Stimulated activated naive B cell treated with anti-CD40 and anti-IgM and Interleukin-4, amounts not matched to agents 10 μg/mL and 1 μg/mL and 100 μg/mL, for 72 hours (primary cell): ENCODE measurements at places on chromosomes 6 and 20.

DNA sequence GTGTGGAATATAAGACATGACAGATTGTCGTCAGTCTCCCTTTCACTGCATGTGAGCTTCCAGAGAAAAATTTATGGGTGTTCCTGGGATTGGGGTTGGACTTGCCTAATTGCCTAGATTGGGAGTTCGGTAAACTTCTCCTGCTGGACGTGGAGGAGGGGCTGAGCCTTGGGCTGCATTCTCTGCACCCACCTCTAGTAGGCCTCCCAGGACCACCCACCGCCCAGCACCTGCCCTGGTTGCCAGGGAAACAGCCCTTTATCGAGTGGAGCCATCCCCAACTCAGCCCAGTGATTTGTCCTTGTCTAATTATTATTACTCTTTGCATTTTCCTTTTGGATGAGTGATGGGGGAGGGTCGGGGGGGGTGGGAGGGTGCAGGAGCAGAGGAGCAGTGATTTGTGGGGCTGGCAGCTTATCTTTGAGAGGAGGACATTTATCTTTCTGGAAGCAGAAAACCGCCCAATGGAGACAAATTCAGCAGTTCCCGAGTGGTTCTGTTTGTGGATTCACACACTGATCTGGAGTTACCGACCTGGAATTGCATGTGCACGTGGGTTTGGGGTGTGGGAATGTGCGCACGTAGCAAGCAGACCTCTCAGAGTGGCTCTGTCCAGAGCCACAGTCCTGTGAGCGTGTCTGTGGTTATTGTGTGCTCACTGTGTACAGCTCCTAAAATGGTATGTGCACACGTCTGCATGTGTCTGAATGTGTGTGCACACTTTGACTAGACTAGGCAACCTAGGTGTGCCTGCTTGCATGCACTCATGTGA lies 104.5 kb downstream of the DHX35 start:
- no peak for DNase-seq
- no peak overlapping the region for H3K27ac ChIP-seq
- H3K4me1 ChIP-seq = no peaks in the 10 kb centered on the region
- H3K4me3 ChIP-seq = no peak overlapping the region
- peaks cover 52% of the 10 kb centered on the region for H3K27me3 ChIP-seq

- no peaks in the 10 kb centered on the region for H3K27me3 ChIP-seq
- H3K4me3 ChIP-seq = no peak overlapping the region
- DNase-seq = no peak
- no peak overlapping the region for H3K27ac ChIP-seq
Observed at GRCh38 chr6:4813055-4813454, 36.9 kb downstream of the CDYL start.

- H3K27me3 ChIP-seq = no peaks in the 10 kb centered on the region
- H3K4me3 ChIP-seq = no peak overlapping the region
- peaks cover 47% of the 10 kb centered on the region for H3K36me3 ChIP-seq
- no peak overlapping the region for H3K27ac ChIP-seq
Observed at GRCh38 chr20:32134026-32134425, 24.5 kb downstream of the TM9SF4 start.

DNA sequence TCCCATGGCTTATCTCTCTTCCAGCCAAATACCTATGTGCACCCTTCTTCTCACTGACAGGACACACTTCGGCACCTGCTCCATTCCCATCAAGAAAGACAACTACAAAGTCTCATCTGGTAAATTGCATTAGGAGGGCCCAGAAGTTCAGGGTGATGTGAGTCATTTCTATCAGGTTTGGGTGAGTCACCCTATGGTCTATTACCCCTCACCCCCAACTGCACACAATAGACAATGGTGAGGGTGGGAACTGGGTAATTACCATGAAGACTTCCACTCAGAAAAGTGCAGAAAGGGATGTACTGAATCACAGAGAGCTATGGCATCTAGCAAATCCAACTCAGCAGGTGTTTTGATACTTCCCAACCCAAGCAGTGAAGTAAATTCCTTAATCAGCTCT lies 54.8 kb downstream of the OPN5 start:
- H3K27me3 ChIP-seq = peaks cover 7% of the 10 kb centered on the region
- H3K4me1 ChIP-seq = no peaks in the 10 kb centered on the region
- no peak for DNase-seq
- H3K4me3 ChIP-seq = no peak overlapping the region
- H3K36me3 ChIP-seq = no peaks in the 10 kb centered on the region

- no peak overlapping the region for H3K27ac ChIP-seq
- no peaks in the 10 kb centered on the region for H3K27me3 ChIP-seq
- no peaks in the 10 kb centered on the region for H3K4me1 ChIP-seq
- no peaks in the 10 kb centered on the region for H3K36me3 ChIP-seq
Observed at GRCh38 chr6:165008971-165009370, 300.4 kb downstream of the C6orf118 start.

GRCh38 chr6:64084185-64084663 lies 448.6 kb downstream of the PHF3 start:
- no peak overlapping the region for H3K27ac ChIP-seq
- H3K27me3 ChIP-seq = no peaks in the 10 kb centered on the region
- no peak overlapping the region for H3K4me3 ChIP-seq
- H3K36me3 ChIP-seq = no peaks in the 10 kb centered on the region

DNA sequence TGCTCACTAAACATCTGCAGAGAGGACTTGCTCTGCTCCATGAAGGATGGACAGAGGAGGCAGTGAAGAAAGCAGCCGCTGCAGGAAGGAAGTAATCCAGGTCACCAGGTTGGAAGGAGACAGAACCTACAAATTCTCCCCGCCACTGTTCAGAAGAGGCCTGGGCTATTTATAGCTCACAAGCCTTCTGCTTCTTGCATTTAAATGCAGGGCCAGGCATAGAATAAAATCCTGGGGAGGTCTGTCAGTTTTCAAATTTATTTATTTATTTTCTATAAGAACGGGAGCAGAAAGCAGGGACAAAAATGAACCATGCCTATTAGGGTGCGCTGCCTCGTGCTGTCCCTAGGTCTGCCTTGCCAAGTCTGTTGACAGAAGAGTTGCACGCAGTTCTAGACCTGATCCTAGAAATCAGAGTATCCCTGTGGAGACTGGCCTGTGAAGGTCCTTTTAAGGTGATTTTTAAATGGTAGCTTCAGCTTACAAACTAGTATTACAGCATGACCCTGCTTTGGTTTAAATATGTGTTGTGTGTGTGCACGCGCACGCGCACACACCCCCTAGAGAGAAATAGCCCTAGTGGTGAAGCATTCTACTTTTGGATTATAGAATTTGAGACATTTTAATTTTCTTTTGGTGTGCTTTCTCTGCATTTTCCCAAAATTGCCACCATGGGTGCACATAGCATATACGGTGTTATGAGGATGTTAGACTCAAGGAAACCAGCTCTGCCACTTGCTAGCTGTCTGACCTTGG lies 19.5 kb downstream of the RIMS4 start:
- H3K27ac ChIP-seq = no peak overlapping the region
- no peak for DNase-seq

DNA sequence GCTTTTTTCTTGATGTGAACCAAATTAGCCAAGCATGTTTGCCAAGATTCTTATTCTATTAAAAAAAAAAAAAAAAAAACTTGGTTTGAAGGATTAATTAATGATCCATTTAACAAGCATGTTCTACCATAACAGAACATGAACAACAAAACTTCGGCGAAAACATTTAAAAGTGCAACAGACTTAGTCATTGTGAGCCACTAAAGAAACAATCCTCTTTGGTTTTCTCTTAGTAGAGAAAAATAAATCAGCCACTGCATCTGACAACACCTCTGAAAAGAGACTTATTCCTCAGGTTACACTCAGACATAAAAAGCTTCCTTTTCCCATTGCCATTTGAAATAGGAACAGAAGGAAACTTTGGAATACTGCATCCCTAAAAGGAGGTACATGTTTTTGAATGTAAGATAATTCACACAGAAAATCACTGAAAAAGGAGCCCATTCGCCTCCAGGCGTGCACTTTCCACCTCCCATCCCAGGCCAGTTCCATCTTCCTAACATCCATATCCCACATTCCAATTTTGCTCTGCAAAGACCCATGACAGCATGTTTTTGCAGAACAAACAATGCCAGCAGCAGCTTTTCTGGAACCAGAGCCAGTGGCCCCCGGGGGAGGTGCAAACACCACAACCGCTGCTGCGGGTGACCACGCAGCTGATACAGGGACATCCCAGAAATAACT lies 79.5 kb downstream of the ZMYND8 start:
- no peak overlapping the region for H3K4me3 ChIP-seq
- no peak for DNase-seq
- H3K27me3 ChIP-seq = no peaks in the 10 kb centered on the region
- peak overlapping the region; percentile 59 for H3K27ac ChIP-seq
- H3K36me3 ChIP-seq = peaks cover 72% of the 10 kb centered on the region
- peaks cover 39% of the 10 kb centered on the region for H3K4me1 ChIP-seq

DNA sequence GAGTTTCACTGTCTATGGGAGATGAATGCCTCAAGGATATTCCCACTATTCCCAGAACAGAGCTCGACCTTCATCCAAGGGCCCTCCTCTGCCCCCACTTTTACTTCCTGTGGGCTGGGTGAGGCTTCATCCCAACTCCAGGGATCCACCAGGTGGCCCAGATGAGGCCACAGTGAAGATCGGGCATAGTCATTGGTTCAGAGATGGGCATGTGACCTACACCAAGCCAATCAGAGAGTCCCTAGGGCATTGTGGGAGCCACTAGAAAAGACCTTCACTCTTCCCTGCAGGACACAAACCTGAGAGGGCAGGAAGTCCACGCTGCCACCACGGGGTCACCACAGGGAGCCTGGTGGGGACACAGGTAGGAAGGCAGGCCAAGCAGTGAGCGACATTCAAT lies 72.9 kb upstream of the SLC22A16 start:
- H3K27ac ChIP-seq = no peak overlapping the region
- DNase-seq = no peak
- H3K27me3 ChIP-seq = peaks cover 12% of the 10 kb centered on the region
- H3K36me3 ChIP-seq = peaks cover 4% of the 10 kb centered on the region
- no peak overlapping the region for H3K4me3 ChIP-seq
- H3K4me1 ChIP-seq = peaks cover 11% of the 10 kb centered on the region

GRCh38 chr6:91926361-91926760 lies 1339.5 kb upstream of the MAP3K7 start:
- no peak for DNase-seq
- no peaks in the 10 kb centered on the region for H3K27me3 ChIP-seq
- H3K4me3 ChIP-seq = no peak overlapping the region
- H3K27ac ChIP-seq = no peak overlapping the region
- no peaks in the 10 kb centered on the region for H3K36me3 ChIP-seq
- no peaks in the 10 kb centered on the region for H3K4me1 ChIP-seq

GRCh38 chr20:24350923-24351368 lies 118.5 kb upstream of the SYNDIG1 start:
- H3K4me1 ChIP-seq = no peaks in the 10 kb centered on the region
- H3K4me3 ChIP-seq = no peak overlapping the region
- H3K27me3 ChIP-seq = no peaks in the 10 kb centered on the region
- H3K27ac ChIP-seq = no peak overlapping the region

DNA sequence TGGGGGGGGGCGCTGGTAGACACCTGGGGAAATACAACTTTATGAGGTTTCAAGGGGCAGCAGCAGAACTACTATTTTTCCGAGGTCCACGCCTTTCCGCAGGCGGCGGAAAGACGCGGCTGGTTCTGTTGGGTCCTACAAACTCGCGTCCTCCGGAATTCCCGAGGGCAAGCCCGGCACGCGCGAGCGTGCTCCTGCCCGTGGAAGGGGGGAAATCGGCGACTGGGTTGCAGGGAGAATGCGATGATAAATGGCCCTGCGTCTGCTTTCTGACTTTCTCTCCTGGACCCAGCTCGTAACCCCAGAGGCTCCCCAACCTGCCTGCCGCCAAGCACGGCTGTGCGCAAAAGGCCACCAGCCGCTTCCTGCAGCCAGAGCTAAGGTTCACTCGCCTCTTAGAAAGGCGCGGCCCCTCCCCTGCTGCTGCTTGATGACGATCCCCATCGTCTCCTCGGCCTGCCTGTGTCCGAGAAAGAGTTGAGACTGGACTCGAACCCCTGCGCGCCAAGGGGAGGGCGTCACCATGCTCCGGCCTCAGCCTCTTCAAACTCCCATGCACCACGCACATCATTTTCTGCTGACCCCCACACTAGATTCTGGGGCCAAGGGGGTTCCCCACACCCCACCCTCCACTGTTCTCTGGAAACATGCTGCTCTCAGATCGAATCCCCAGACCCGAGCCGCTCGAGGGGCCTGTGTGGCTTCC lies 6.7 kb downstream of the FOXA2 start:
- peak overlapping the region; percentile 72 for H3K27ac ChIP-seq
- H3K4me1 ChIP-seq = peaks cover 28% of the 10 kb centered on the region
- no peak for DNase-seq
- peak overlapping the region; percentile 56 for H3K4me3 ChIP-seq
- peaks cover 5% of the 10 kb centered on the region for H3K36me3 ChIP-seq
- peaks cover 78% of the 10 kb centered on the region for H3K27me3 ChIP-seq

- H3K27me3 ChIP-seq = no peaks in the 10 kb centered on the region
- H3K27ac ChIP-seq = no peak overlapping the region
- DNase-seq = peak; percentile 18
- H3K4me3 ChIP-seq = no peak overlapping the region
- peaks cover 17% of the 10 kb centered on the region for H3K36me3 ChIP-seq
Observed at GRCh38 chr6:127341471-127342202, 1.8 kb downstream of the ECHDC1 start.
